ENCODE measurements at places on chromosomes 4 and X.

DNA sequence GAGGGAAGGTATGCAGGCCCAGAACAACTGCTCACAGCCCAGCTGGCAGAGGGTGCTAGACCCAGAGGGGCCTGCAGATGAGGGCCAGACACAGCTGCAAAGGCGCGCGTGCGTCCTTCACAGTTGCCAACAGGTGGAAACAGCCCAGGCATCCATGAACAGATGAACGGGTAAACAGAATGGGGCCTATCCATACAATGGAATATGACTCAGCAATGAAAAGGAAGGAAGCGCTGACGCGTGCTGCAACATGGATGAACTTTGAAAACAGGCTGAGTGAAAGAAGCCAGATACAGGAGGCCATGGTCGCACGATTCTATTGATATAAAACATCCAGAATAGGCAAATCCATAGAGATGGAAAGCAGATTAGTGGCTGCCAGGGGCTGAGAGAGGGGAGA lies 83.1 kb upstream of the DDX3X start:
- no peak for DNase-seq

DNA sequence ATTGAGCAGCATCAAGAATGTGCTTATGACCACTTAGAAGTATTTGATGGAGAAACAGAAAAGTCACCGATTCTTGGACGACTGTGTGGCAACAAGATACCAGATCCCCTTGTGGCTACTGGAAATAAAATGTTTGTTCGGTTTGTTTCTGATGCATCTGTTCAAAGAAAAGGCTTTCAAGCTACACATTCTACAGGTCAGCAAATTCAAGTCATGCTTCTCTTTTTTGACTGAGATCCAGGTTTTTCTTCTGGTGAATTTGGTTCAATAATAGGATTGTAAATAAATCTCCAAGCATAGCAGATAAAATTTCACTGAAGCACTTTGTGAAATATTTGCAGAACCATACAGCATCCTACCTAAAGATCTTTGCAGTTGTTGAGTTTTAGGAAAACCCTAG lies 218.1 kb downstream of the TLL1 start:
- DNase-seq = no peak

GRCh38 chr4:38944440-38944839 lies 76.8 kb downstream of the FAM114A1 start:
- no peak for DNase-seq

- DNase-seq = peak; percentile 72
These were observed at the start of gene HSPA4L for GRCh38 chr4:127782275-127783025. HSPA4L (plus strand) TSS chr4:127782322; CDS start chr4:127782551, 229 bp downstream.

GRCh38 chrX:108582151-108582550 lies 142.5 kb downstream of the COL4A5 start:
- DNase-seq = no peak

- peak; percentile 44 for DNase-seq
These were observed 1569.7 kb upstream of the IGFBP7 start for GRCh38 chr4:58679886-58680285.

DNA sequence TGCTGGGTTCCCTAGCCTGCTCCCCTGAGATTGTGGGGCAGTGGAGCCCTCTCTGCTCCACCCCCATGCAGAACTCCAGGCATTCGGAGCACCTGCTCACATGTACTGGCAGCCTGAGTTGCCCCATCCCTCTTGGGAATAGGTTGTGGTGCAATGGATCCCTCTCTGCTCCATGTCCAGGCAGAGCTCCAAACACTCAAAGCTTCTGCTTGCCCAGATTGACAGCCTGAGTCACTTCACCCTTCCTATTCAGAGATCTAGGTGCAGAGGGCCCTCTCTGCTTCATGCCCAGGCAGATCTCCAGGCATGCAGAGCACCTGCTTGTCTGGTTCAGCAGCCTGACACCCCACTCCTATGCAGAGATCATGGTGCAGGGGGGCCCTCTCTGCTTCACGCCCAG lies 18.6 kb upstream of the TEX13B start:
- DNase-seq = no peak

DNA sequence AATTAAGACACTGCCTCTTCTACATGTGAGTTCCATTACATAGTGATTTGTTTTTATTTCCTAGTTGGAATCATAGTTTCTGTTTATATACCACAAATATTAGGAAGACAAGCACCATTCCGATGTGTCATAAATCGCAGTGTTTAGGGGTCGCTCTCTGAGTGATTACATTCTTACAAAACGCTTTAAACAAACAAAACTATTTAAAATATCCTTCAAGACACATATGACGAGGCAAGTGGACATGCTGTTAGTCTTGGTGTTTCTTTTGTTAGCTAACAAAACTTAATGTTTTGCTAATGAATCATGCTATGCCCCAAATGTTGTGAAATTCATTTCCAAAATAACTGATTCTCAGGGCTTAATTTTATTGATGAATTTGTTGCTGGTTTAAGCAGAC lies 1219.3 kb upstream of the PRKX start:
- no peak for DNase-seq

DNA sequence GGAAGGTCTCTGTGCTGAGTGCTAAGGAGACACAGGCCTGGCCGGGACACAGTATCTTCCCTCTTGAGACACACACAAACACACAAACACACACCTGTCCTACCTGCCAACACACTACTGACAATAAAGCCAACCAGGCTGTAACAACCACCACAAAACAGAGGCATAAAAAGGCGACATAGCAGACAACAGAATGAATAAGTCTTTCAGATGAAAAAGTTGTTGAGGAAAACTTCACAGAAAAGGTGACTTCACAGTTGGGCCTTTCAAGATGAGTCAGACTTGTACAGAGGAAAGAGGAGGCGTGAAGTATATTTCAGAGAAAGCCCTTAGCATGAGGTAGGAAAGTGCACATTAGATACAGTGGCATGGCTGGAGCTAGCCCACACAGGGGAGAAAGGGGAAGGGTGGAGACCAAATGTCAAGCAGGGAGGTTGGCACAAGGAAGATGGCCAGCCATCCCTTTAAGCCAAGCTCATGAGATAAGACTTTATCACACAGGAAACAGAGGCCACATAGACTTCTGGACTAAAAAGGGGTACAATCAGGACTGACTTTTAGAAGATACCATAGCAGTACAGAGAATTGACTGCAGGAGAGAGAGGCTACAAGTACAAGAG lies 54.0 kb downstream of the SLC9A7 start:
- DNase-seq = no peak

Measured in left renal cortex interstitium (tissue), 4 donors.